ENCODE measurements at places on chromosomes 11 and 22. TPM values are rescaled to one million over a fixed set of nuclear protein-coding genes. Genes with fewer than 3 reads are reported as not detected.
A peak's percentile ranks its signal among the peaks of the same experiment; 100 is the strongest.

GAB2 gene
- total RNA-seq, result 12.2 TPM

SIK2 gene
- 16.2 TPM for total RNA-seq

DNA sequence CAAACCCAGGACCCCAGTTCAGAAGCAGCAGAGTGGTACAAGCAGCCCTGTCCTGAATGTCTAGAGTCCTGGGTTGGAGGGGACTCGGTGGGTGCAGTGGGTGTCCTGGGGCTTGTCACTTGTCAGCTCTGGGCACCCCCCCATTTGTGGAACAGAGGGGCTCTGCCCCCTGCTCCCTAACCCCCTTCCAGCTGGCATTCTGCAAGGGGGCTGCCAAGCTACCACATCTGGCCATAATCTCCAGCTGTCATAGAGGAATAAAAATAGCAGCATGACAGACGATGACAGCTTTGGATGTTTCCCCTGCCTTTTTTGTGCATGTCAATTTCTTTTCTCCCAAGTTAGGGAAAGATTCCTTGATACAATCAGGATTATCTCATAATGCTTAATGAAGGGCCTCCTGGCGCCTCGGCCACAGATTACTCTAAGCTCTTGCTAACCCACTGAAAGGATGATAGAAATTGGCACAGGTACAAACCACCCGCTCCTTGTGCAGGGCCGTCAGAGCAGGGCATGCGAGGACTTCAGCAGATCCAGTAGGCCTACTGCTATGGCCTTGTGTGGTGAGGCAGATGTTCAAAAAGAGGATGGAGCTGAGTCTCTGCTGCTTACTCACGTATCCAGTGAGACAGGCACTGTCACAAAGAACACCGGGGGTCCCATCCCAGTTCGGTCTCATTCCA lies 83.0 kb downstream of the ISX start:
- H3K4me1 ChIP-seq, result no peaks in the 10 kb centered on the region
- H3K27ac ChIP-seq, result no peak overlapping the region
- H3K4me3 ChIP-seq, result no peak overlapping the region
- H3K36me3 ChIP-seq, result no peaks in the 10 kb centered on the region
- no peak for DNase-seq

- no peaks in the 10 kb centered on the region for H3K27me3 ChIP-seq
- no peak for DNase-seq
- no peaks in the 10 kb centered on the region for H3K36me3 ChIP-seq
- no peak overlapping the region for H3K4me3 ChIP-seq
- peak overlapping the region; percentile 63 for H3K27ac ChIP-seq
Observed at GRCh38 chr11:73425108-73425507, 48.9 kb downstream of the RELT start.
